ENCODE measurements at places on chromosomes 1 and 21. TPM values are rescaled to one million over a fixed set of nuclear protein-coding genes. Genes with fewer than 3 reads are reported as not detected.

Gene FRRS1
- 0.38 TPM for total RNA-seq

Gene S100A5
- not detected for total RNA-seq

Gene TGFB2
- 13.4 TPM for total RNA-seq

Gene AGL
- total RNA-seq, result 7.0 TPM

Gene MDM4
- 9.2 TPM for total RNA-seq

Gene MAPKAPK2
- 27.0 TPM for total RNA-seq

Gene AKNAD1
- under 0.01 TPM for total RNA-seq

Gene MCOLN3
- not detected for total RNA-seq

Gene ADAMTS1
- 10.1 TPM for total RNA-seq

Gene NBPF4
- not detected for total RNA-seq

Gene KIRREL1
- total RNA-seq, result 16.2 TPM

Gene CD34
- total RNA-seq, result 19.8 TPM

Gene PLA2G2C
- total RNA-seq, result not detected

Gene DBT
- total RNA-seq, result 2.8 TPM

Gene ACTN2
- not detected for total RNA-seq

Gene KRTAP21-1
- total RNA-seq, result not detected

Gene STUM
- 0.25 TPM for total RNA-seq

Gene CCDC190
- total RNA-seq, result not detected

Gene HSPB7
- total RNA-seq, result not detected

Gene FCGR3B
- not detected for total RNA-seq

Gene CCDC30
- 0.26 TPM for total RNA-seq

Gene B3GALT2
- 3.7 TPM for total RNA-seq

Gene MNDA
- not detected for total RNA-seq

Gene TRIM67
- not detected for total RNA-seq

Gene RHOU
- 18.9 TPM for total RNA-seq

Gene C1orf56
- total RNA-seq, result 1.0 TPM

Gene MIXL1
- total RNA-seq, result 0.13 TPM

Gene BATF3
- total RNA-seq, result 1.4 TPM

Gene LORICRIN
- total RNA-seq, result not detected

Gene ZNF648
- total RNA-seq, result not detected

Gene RGS1
- total RNA-seq, result not detected

All from dermis microvascular lymphatic vessel endothelial cell (primary cell).